ENCODE measurements at places on chromosomes 6 and 20. TPM values are rescaled to one million over a fixed set of nuclear protein-coding genes. Genes with fewer than 3 reads are reported as not detected.

TFAP2D gene
- total RNA-seq = not detected

- no peaks in the 10 kb centered on the region for H3K4me1 ChIP-seq
- no peaks in the 10 kb centered on the region for H3K36me3 ChIP-seq
- no peak overlapping the region for H3K27ac ChIP-seq
- H3K4me3 ChIP-seq = no peak overlapping the region
- H3K27me3 ChIP-seq = no peaks in the 10 kb centered on the region
These were observed 12.0 kb upstream of the DDX43 start for GRCh38 chr6:73382462-73383113.

DNA sequence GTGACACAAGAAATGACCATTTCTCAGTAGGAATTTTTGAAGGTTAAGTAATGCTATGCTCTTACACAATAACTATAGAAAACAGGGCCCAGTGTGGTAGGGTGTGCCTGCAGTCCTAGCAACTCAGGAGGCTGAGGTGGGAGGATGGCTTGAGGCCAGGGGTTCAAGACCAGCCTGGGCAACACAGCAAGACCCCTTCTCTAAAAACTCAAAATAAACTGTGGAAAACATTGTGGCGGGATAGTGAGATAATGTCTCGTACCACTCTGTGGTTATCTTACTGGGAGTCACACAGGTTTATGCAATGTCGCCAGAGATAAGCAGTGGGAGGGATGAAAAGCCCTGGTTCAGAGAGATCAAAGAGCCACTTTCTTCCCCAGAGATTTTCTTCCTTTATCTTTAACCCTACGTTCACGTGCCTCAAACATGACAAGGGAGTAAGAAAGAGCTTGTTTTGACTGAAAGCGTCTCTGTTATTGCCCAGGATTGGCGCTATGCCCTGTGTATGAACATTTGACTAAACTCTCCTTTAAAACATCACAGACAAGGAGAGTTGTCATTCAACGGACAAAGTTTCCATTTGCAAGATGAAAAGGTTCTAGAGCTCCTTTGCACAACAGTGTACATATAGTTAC is 13.9 kb downstream of the GCM1 start:
- no peaks in the 10 kb centered on the region for H3K27me3 ChIP-seq
- no peak overlapping the region for H3K4me3 ChIP-seq
- H3K36me3 ChIP-seq = no peaks in the 10 kb centered on the region
- H3K27ac ChIP-seq = no peak overlapping the region
- H3K4me1 ChIP-seq = no peaks in the 10 kb centered on the region
- no peak for DNase-seq

DNA sequence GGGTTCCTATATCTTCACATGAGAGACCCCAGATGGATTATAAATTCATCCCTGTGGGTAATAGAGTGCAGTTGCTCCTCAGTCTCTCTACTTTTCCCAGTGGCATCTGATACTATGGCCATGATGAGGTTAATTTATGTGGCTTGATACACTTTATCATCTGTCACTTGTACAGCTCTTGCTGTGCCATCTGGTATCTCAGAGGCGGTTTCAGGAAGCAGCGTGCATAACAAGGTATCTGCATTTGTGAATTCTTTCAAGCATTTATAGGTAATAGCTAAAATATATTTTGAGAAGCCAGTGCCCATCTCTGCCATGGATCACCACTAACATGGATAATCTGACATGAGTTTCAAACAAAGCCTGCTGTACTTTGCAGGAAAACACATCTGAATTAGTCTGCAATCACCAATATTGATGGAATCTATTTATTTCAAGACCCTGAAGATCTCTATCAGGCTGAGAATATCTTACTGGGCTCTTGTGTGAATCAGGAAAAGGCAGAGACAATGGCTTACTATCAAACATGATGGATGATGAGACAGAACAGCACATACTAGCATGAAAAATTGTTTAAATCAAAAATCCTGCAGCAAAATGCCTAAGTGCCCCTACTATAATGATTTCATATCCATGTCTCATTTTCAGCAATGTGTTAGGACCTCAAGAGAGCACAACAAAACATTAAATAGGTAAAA is 548.7 kb upstream of the MAP3K7 start:
- H3K4me3 ChIP-seq = no peak overlapping the region
- H3K27ac ChIP-seq = no peak overlapping the region
- H3K4me1 ChIP-seq = no peaks in the 10 kb centered on the region
- H3K36me3 ChIP-seq = no peaks in the 10 kb centered on the region

GRCh38 chr20:25327521-25328235 is 63.0 kb downstream of the ABHD12 start:
- DNase-seq = no peak
- H3K36me3 ChIP-seq = no peaks in the 10 kb centered on the region
- H3K27me3 ChIP-seq = no peaks in the 10 kb centered on the region
- no peaks in the 10 kb centered on the region for H3K4me1 ChIP-seq
- H3K4me3 ChIP-seq = no peak overlapping the region

FLRT3 gene
- 1.8 TPM for total RNA-seq

GRCh38 chr6:159134701-159135364 is 34.4 kb upstream of the FNDC1 start:
- no peaks in the 10 kb centered on the region for H3K4me1 ChIP-seq
- H3K27me3 ChIP-seq = no peaks in the 10 kb centered on the region
- no peak overlapping the region for H3K4me3 ChIP-seq

C6orf136 gene
- 5.6 TPM for total RNA-seq

MTCH1 gene
- 111 TPM for total RNA-seq

- DNase-seq = no peak
- no peak overlapping the region for H3K4me3 ChIP-seq
- H3K4me1 ChIP-seq = no peaks in the 10 kb centered on the region
- no peak overlapping the region for H3K27ac ChIP-seq
These were observed 24.2 kb downstream of the LAMA5 start for GRCh38 chr20:62342910-62343309.

DNA sequence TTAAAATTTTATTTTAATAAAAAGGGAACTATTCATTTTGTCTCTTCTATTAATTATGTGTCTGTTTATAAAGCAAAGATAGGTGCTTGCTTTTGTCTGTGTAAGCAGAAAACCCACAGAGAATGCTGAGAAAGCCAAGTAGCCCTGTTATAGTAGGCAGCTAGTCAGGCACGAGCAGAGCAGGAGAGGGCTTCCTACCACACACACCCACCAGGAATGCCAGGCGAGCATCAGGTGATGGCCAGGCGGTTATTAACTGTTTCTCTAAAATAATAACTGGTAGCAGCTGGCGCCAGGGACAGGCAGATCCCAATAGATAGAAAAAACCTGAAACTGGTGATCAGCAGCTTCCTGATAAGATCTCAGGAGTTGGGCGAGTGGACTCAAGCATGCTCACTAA is 15.7 kb downstream of the C6orf15 start:
- no peak for DNase-seq
- H3K27me3 ChIP-seq = no peaks in the 10 kb centered on the region
- H3K36me3 ChIP-seq = no peaks in the 10 kb centered on the region
- H3K4me3 ChIP-seq = no peak overlapping the region

PRL gene
- not detected for total RNA-seq

DNA sequence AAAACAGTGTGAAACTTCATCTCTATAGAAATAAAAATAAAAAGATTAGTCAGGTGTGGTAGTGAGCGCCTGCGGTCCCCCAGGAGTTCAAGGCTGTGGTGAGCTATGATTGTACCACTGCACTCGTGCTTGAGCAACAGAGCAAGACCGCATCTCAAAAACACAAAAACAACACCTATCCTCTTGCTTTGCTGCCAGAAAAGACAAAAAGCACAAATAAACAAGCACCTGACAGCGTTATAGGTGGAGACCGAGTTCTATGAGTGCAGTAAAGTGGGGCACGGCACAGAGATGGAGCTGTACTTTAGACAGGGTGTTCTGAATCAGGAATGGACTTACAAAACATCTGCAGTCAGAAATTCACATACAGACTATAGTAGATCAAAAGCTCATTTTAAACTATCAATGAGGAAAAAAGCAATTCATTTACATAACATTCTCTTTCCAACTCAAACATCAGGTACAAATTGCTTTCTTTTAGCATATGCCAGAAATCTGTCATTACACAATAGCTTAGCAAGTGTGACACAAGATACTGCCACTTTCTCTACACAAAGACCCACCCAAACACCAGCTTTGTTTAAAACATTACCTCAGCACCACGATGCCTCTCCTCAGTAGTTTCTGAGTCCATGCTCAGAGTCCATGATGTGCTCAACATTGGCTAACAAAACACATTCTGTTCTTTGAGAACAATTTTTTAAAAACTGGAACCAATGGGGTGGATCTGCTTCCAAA is 10.1 kb downstream of the EZR start:
- no peak for DNase-seq
- H3K36me3 ChIP-seq = no peaks in the 10 kb centered on the region
- no peak overlapping the region for H3K27ac ChIP-seq
- H3K4me3 ChIP-seq = no peak overlapping the region
- H3K27me3 ChIP-seq = no peaks in the 10 kb centered on the region

DNA sequence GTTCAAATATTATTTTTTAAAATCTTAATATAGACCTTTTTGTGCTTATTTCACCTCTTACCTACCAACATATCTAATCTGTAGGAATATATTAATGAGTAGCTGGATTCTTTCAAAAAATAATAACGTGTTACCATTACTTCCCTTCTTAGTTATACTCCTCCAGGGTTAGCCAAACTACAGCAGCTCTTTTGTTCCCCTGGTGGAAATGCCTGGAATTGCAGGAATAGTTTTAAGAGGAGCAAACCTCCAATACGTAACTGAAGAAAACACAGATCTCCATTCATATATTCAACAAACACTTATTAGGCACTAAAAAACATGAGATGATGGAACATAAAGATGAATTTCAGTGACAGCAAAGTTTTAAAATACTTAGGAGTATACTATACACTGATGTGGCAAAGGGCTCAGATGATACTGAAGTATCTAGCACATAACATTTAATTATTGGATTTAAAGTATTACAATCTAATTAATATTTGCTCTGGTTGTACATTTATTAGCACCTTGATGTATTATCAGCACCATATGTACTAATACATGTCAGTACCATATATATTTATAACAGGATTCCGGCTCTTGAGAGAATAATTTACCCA is 78.3 kb downstream of the TBX18 start:
- no peaks in the 10 kb centered on the region for H3K27me3 ChIP-seq
- no peak for DNase-seq
- H3K36me3 ChIP-seq = no peaks in the 10 kb centered on the region
- no peak overlapping the region for H3K4me3 ChIP-seq
- H3K27ac ChIP-seq = no peak overlapping the region

TNFRSF6B gene
- not detected for total RNA-seq

CD109 gene
- total RNA-seq = 59.0 TPM

GRCh38 chr20:32387252-32387651 is 29.1 kb downstream of the ASXL1 start:
- no peak overlapping the region for H3K4me3 ChIP-seq
- no peaks in the 10 kb centered on the region for H3K36me3 ChIP-seq
- H3K27me3 ChIP-seq = no peaks in the 10 kb centered on the region
- no peak for DNase-seq
- no peak overlapping the region for H3K27ac ChIP-seq
- H3K4me1 ChIP-seq = no peaks in the 10 kb centered on the region

GRCh38 chr6:135921188-135921587 is 69.7 kb downstream of the PDE7B start:
- no peaks in the 10 kb centered on the region for H3K36me3 ChIP-seq
- H3K4me3 ChIP-seq = no peak overlapping the region
- peaks cover 12% of the 10 kb centered on the region for H3K4me1 ChIP-seq
- no peak for DNase-seq
- no peaks in the 10 kb centered on the region for H3K27me3 ChIP-seq

GRCh38 chr20:13546497-13547131 is 92.1 kb downstream of the TASP1 start:
- no peaks in the 10 kb centered on the region for H3K27me3 ChIP-seq
- no peak overlapping the region for H3K4me3 ChIP-seq
- H3K27ac ChIP-seq = no peak overlapping the region
- H3K4me1 ChIP-seq = no peaks in the 10 kb centered on the region

PACSIN1 gene
- total RNA-seq = 0.28 TPM

DNA sequence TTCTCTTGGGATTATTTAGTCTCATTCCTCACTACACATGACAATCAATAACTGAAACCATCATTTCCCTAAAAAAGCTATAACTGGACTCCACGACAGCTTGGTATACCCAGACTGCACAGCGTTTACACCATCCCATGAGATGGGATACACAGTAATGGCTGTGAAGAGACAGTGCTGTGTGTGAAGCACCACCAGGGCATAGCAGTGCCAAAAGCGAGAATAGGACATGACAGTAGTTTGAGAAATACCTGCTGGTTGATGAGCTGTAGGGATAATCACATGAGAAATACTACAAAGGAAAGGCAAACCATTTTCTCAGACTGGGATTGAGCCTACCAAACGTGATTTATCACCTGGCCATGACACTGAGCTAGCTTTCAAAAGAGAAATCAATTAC is 22.4 kb upstream of the LYRM2 start:
- no peaks in the 10 kb centered on the region for H3K36me3 ChIP-seq
- H3K4me1 ChIP-seq = no peaks in the 10 kb centered on the region
- no peak overlapping the region for H3K27ac ChIP-seq
- no peaks in the 10 kb centered on the region for H3K27me3 ChIP-seq

LPA gene
- total RNA-seq = 0.62 TPM

DNA sequence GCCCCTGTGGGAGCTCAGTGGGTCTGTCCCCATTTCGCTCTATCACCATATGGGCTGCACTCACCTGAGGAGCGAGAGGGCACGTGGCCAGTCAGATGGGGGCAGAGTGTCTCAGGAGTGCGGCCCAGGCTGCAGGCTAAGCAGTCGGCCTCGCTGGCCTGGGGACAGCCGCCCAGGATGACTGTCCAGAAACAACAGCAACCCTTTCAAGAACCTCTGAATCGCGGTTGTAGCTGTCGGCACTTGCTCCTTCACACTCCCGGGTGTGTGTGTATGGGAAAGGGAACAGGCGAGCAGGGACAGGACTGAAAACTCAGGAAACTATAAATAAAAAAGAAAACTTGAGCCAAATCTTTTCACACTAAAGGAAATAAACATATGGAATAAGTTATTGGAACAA is 63.1 kb downstream of the TFAP2A start:
- H3K4me1 ChIP-seq = no peaks in the 10 kb centered on the region

VWA7 gene
- 24.1 TPM for total RNA-seq

DNA sequence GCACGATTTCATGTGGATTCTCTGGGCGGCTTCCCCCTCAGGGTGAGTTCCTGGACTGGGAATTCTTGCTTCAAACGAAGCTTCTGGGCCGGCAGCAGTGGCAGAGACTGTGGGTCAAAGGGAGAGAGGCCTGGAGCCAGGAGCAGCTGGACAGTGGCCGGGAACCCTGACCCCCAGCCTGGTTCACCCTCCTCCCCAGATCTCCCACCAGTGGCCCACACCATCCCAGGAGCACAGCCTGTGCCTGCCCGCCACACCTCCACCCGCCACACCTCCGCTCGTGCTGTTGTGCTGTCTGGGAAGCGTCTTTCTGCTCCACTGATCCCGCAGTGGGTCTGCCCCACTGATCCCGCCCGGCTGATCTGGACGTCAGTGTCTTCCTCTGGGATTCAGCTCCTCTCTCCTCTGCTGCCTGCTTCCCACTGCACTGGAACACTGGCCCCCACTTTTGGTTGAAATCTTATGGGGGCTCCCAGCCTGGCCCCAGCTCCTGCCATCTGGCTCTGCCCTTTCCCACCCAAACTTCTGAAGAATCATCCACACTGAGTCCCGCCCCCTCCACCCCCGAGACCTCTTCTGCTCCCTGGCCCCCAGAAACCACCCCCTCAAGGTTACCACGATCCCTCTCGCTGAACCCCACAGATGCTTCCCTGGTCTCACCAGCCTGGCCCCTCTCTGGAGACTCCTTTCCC is 9.8 kb downstream of the ZBP1 start:
- H3K4me3 ChIP-seq = no peak overlapping the region
- no peaks in the 10 kb centered on the region for H3K27me3 ChIP-seq
- H3K36me3 ChIP-seq = no peaks in the 10 kb centered on the region
- no peaks in the 10 kb centered on the region for H3K4me1 ChIP-seq

Data from uterus (tissue), 4 donors.